Forelimb muscle (tissue), 1 donor: ENCODE measurements at places on chromosomes 7 and 10. TPM values are rescaled to one million over a fixed set of nuclear protein-coding genes. Genes with fewer than 3 reads are reported as not detected.

Gene WNT16
- 0.22 TPM for polyA plus RNA-seq

Gene TEX47
- not detected for polyA plus RNA-seq

- no peak for DNase-seq
Measured at GRCh38 chr7:122987463-122987862, 8.0 kb downstream of the TAS2R16 start.

DNA sequence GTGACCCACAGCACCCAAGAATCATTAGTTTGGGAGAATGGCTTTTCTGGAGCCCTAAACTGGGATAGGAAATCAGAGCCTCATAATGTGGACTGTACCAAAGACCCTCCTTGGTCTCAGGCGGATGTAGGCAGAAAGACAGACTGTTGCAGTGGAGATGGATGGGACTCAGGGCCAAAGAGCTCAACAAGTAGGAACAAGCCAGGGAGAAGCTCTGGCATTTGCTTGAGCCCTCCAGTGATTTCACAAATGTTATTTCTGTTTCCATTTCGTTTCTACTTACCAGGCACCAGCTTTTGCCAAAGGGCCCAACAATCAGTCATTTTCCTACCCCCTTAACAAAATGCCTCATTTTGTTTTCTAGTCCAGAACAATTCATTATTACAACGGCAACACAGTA is 762.7 kb downstream of the KCNMA1 start:
- no peak for DNase-seq

DNA sequence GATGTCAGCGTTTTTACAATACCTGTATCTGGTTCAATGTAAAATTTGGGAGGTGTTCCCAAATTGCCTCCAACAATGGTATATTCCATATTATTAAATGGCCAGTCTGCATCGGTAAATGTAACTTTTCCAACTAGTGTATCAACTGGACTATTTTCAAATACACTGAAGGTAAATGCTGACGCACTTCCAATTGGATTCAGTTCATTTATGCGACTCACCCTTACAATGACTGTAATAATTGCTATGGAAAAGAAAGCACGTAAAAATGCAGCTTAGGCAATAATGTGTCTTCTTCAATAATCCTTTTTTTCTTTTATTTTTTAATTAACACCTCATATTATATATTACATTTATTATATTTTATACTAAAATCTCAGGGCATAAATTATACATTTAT is 209.1 kb downstream of the HGF start:
- DNase-seq, result no peak
